ENCODE measurements at places on chromosomes 1 and 21. TPM values are rescaled to one million over a fixed set of nuclear protein-coding genes. Genes with fewer than 3 reads are reported as not detected.

GRCh38 chr1:108557296-108557695 is 2.6 kb upstream of the EEIG2 start:
- DNase-seq: no peak
- no peaks in the 10 kb centered on the region for H3K36me3 ChIP-seq
- peaks cover 16% of the 10 kb centered on the region for H3K4me1 ChIP-seq
- H3K27me3 ChIP-seq: peaks cover 1% of the 10 kb centered on the region
- H3K4me3 ChIP-seq: no peak overlapping the region
- H3K27ac ChIP-seq: no peak overlapping the region

The CA6 gene
- total RNA-seq: 6.3 TPM

GRCh38 chr1:9265968-9266367 is 26.7 kb upstream of the SPSB1 start:
- no peaks in the 10 kb centered on the region for H3K36me3 ChIP-seq
- H3K27ac ChIP-seq: no peak overlapping the region
- no peak overlapping the region for H3K4me3 ChIP-seq
- H3K27me3 ChIP-seq: no peaks in the 10 kb centered on the region

The RPTN gene
- not detected for total RNA-seq

DNA sequence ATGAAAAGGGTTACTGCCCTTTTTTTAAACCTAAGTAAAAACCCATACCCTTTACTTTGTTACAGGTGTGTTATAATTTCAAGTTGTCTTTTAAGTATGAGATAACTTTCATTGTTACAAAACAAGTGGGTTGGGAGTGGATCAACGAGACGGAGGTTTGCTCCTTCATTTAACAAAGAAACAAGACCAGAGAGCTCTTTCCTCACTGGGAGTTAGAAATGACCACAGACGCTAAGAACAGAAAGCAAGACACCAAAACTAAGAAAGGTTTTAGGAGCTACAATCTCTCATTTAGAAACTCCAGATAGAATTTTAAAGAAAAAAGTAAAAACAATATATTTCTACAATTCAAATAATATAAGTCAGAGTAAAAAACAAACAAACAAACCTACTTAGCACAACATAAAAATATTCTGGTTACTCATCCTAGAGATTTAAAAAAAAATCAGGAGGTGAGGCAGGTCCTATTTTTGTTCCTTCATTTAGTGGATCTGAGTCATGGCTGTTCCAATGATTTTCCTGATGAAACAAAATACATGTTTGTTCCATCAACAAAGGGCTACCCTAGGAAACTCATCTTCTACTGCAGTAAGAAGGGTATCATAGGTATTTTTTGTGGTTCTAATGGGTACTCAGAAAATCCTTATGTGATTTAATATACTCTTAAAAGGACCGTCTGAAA is 33.0 kb downstream of the APP start:
- H3K4me3 ChIP-seq: no peak overlapping the region
- H3K27ac ChIP-seq: no peak overlapping the region
- DNase-seq: no peak
- H3K36me3 ChIP-seq: no peaks in the 10 kb centered on the region

The OR2T35 gene
- total RNA-seq: not detected

The AHCYL1 gene
- total RNA-seq: 55.0 TPM

The AMPD1 gene
- total RNA-seq: not detected

The FNDC10 gene
- total RNA-seq: 7.5 TPM

DNA sequence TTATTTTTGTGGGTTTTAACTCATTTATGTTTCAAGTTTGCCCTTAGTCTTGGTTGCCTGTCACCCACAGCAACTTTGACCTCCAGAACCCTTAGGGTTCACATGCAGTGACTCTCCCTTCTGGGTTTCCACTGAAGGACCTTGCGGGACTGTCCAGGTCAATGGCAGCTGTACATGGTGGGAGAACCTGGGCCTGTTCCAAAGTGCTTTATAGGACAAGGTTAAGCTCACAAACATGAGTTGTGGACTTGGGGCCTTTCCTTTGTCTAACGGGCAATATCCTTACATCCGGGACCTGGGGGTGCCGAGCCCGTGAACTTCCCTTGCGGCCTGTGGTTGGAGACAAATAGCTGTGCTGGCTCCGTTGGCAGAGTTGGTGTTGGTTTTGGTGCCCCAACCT is 77.8 kb downstream of the CD58 start:
- H3K27ac ChIP-seq: no peak overlapping the region
- H3K36me3 ChIP-seq: no peaks in the 10 kb centered on the region
- H3K4me1 ChIP-seq: peaks cover 18% of the 10 kb centered on the region

GRCh38 chr1:154752273-154753030 is 117.6 kb downstream of the KCNN3 start:
- no peak for DNase-seq
- no peak overlapping the region for H3K27ac ChIP-seq
- H3K27me3 ChIP-seq: peaks cover 2% of the 10 kb centered on the region
- H3K36me3 ChIP-seq: no peaks in the 10 kb centered on the region
- H3K4me1 ChIP-seq: peaks cover 59% of the 10 kb centered on the region

DNA sequence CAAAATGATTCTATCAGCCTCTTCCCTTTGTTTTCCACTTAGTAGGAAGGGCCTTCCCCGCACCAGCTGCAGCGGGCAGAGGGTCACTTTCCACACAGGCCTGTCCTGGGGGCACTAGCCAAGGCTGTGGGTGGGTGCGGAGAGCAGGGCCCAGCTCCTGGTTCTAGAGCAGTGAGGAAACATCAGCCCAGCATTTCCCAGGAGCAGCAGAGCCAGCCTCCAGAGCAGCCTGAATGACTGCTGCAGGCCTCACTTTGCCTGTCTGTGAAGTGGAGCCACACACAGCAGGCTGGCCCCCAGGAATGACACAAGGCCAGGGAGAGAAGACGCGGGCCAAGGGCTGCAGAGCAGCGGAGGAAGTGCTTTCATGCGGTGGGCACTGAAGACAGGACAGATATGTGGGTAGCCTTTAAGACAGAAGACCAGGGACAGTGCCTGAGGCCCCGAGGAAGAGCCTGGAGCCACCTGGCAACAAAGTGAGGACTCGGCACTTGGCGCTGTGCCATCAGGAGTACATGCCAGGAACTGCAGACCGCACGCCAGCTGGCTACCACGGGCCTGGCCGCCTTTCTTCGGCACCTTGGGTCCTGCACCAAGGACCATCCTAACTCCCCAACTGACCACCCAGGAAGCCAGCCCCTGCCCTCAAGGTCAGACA is 42.0 kb downstream of the ACOT7 start:
- peak overlapping the region; percentile 63 for H3K27ac ChIP-seq
- H3K4me3 ChIP-seq: no peak overlapping the region
- no peak for DNase-seq
- H3K27me3 ChIP-seq: no peaks in the 10 kb centered on the region
- H3K36me3 ChIP-seq: peaks cover 6% of the 10 kb centered on the region

The ITLN2 gene
- not detected for total RNA-seq

Data from activated CD8-positive, alpha-beta T cell treated with anti-CD3 and anti-CD28 coated beads, Interleukin-2, amount 10 ng/mL, durations not matched to agents 7 days and 5 days (primary cell).